ENCODE measurements at places on chromosomes 2 and 18.

DNA sequence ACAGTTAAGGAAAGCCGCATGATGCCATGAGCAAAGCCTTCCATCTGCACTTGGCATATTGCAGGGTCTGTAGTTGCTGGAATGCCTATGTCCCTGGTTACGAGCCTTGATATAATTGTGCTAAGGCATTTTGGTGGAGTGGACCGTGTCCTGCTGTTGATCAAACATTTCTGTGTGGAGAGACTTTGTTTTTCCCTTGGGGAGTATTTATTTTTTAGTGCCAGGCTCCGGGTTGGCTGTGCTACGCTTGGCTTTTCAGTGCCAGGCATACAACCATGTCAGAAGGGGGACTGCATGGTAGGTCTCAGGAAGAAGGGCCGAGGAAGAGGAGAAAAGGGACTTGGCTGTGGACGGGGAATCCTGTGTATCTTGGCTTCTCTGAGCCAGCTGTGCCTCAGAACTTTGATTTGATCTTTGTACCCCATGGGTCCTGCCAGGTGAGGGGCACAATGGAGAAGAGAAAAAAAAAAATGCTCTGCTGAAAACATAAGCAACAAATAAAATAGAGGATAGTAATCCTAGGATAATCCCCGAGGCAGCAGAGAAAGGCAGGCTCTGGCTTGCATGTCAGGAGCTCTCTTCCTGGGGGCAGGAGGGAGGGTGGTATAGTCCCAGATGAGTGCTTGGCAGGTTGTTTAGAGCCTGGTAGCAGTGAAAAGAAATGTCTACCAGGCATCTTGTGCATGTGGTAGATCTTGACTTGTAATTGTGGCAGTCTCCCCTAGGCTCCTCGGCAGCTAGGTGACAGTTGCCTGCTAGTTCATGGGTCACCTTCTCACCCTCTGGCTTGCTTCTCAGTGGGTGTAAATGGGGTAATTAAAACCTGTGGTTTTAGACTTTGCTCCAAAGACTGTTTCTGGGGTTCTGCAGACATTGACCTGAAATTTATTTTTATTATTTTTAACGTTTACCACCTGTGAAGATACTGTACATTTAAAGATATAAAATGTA is 233.0 kb downstream of the NEDD4L start:
- DNase-seq = no peak

- DNase-seq = no peak
These were observed 1579.3 kb downstream of the SUCLG1 start for GRCh38 chr2:82879803-82880202.

GRCh38 chr2:158575051-158575635 is 118.4 kb downstream of the PKP4 start:
- no peak for DNase-seq

GRCh38 chr18:74856928-74857327 is 259.3 kb downstream of the ZNF407 start:
- DNase-seq = no peak

Measured in Daoy (cell line).